ENCODE measurements at places on chromosomes 1 and 21. TPM values are rescaled to one million over a fixed set of nuclear protein-coding genes. Genes with fewer than 3 reads are reported as not detected.

Gene NPHS2
- total RNA-seq, result not detected

Gene KRTAP10-2
- total RNA-seq, result 0.26 TPM

Gene RNASEL
- 3.2 TPM for total RNA-seq

Gene UTS2
- total RNA-seq, result 31.0 TPM

Gene LYST
- 1.7 TPM for total RNA-seq

Gene SELP
- total RNA-seq, result not detected

Gene PLA2G5
- total RNA-seq, result not detected

Gene ZNF496
- total RNA-seq, result 30.2 TPM

Gene CA6
- total RNA-seq, result not detected

Gene FABP3
- total RNA-seq, result 0.66 TPM

Gene CFHR4
- not detected for total RNA-seq

Gene SERINC2
- 0.42 TPM for total RNA-seq

Gene PLCH2
- 0.13 TPM for total RNA-seq

Gene TAL1
- total RNA-seq, result 0.11 TPM

Gene ZNF691
- total RNA-seq, result 13.5 TPM

Gene FCRL3
- not detected for total RNA-seq

Gene OR2L8
- not detected for total RNA-seq

Gene GSTM5
- 0.13 TPM for total RNA-seq

Gene PYHIN1
- total RNA-seq, result not detected

Gene MFAP2
- total RNA-seq, result 44.7 TPM

Gene TSPEAR
- 12.4 TPM for total RNA-seq

Gene HHIPL2
- 0.66 TPM for total RNA-seq

Gene FCRL4
- not detected for total RNA-seq

Gene GNG12
- total RNA-seq, result 54.8 TPM

Gene DYRK1A
- 66.4 TPM for total RNA-seq

Gene KIF17
- 0.28 TPM for total RNA-seq

Gene ANKRD35
- total RNA-seq, result not detected

Gene SYPL2
- total RNA-seq, result 0.13 TPM

Gene CFHR1
- total RNA-seq, result not detected

Gene ITGB2
- total RNA-seq, result 7.4 TPM

Gene RSPH1
- 0.45 TPM for total RNA-seq

Gene TPTE
- not detected for total RNA-seq

Gene KCNJ9
- total RNA-seq, result not detected

Gene GJB3
- not detected for total RNA-seq

Gene NOS1AP
- total RNA-seq, result 24.7 TPM

Gene SCYL3
- total RNA-seq, result 5.3 TPM

Gene BSND
- total RNA-seq, result not detected

Gene FCGR2B
- total RNA-seq, result not detected

Gene LMOD1
- total RNA-seq, result not detected

Gene HSD11B1
- total RNA-seq, result not detected

Gene ZC3H11A
- 95.3 TPM for total RNA-seq

Gene TACSTD2
- total RNA-seq, result not detected
